ENCODE measurements at places on chromosomes 16 and 17.

GRCh38 chr17:48909783-48910182, 1.6 kb downstream of the UBE2Z start:
- DNase-seq = no peak

DNA sequence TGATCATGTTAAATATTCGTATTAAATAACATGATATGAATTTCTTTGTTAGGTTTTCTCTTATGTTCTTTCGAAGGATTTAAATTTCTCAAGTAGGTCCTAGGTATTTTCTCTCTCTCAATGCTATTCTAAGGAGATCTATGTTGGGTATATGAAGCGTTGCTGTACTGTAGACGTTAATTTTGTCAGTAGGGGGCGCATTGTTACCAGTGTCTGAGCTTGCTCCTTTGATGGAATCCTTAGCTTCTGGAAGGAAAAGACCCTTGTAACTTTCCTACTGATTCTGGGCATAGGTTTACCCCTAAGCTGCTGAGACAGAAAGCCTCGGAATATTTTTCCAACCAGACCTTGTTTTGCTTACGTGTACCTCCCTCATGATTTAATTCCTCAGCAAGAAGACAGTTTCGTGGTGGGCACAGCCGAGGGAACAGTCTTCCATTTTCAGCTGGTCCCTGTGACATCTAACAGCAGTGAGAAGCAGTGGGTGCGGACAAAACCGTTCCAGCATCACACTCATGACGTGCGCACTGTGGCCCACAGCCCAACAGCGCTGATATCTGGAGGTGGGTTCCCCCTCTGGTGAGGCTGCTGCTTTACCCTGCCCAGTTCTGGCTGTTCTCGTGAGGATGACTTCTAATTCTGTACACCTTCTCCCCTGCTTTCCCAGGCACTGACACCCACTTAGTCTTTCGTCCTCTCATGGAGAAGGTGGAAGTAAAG, 17.9 kb downstream of the UTP4 start:
- peak; percentile 66 for DNase-seq

GRCh38 chr17:79529661-79530081, 81.2 kb downstream of the RBFOX3 start:
- DNase-seq = no peak

- no peak for DNase-seq
These were observed 99.7 kb upstream of the RBL2 start for GRCh38 chr16:53334581-53334980.

DNA sequence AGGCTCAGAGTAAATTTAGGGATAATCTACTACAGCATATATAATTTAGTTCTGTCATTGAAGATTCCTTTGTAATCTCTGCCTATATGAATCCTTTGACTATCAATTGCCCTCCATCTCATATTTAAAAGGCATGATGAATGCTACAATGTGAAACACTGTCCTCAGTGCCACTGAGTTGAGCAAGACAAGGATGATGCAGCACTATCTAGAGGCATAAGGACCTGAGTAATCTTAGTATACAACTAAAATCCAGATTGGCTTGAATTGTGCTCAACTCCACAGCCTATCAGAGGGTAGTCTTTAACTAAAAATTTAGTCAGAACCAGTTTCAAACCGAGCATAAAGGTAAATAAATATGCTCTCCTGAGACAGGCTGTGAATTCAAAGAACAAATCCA, 11.6 kb upstream of the STRADA start:
- DNase-seq = no peak

GRCh38 chr17:2386400-2387085, 14.3 kb downstream of the MNT start:
- DNase-seq = no peak

DNA sequence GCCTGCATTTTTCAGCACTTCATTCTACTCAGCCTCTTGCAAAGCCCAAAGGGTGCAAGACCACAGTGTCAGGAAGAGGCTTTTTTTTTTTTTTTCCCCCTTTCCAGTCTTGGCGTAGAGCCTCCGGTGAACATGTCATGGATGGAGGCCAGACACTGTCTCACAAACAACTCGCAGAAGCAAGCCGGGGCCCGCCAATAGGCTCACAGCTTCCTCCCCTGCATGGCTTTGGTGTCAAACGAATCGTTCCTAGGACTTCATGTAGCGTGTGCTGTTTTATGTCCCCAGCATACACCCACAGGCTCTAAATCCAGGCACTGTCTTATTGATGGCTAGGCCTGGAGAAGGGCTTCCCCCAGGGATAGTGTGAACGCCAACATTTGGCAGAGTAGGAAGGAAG, 457.7 kb upstream of the MAF start:
- no peak for DNase-seq
